ENCODE measurements at places on chromosomes 13 and 19.

GRCh38 chr13:34942732-34943435, 814 bp downstream of the NBEA start:
- peak; percentile 19 for DNase-seq

- DNase-seq: peak; percentile 91
Measured at GRCh38 chr13:77898097-77898496, 20.5 kb downstream of the EDNRB start.

GRCh38 chr13:98300956-98301641, 124.0 kb upstream of the RNF113B start:
- DNase-seq: peak; percentile 46

DNA sequence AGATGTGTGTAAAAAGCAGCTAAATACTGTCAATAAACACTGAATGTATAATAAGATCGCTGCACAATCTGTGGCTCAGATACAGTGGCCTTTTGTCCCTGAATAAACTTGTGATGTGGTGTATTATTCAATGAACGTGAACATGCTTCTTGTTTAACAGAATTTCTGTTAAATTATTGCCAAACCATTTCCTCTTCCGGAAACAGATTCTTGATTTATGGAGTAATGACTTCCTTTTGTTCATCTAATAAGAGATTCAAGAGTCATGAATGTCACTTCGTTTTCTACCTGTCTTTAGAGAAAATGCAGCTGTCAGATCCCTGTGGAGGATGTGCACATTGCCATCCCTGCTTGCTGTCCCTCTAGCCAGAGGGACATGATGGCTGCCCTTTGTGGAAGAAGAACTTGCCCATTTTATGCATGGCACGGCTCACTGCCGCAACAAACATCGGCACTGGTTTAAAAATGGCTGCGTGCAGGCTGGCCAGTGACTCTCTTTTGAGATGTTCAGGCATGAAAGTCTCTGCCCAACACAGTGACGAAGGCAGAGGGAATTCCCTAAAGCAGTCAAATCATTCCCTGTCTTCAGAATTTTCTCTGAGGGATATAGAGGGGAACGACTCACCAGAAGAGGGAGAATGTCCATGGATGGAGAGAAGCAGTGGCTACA, 3.1 kb upstream of the TNFSF13B start:
- DNase-seq: peak; percentile 26

GRCh38 chr19:47430041-47430802, 10.9 kb upstream of the MEIS3 start:
- DNase-seq: peak; percentile 42

- DNase-seq: no peak
Measured at GRCh38 chr19:11377756-11378155, 3.3 kb downstream of the SWSAP1 start.

DNA sequence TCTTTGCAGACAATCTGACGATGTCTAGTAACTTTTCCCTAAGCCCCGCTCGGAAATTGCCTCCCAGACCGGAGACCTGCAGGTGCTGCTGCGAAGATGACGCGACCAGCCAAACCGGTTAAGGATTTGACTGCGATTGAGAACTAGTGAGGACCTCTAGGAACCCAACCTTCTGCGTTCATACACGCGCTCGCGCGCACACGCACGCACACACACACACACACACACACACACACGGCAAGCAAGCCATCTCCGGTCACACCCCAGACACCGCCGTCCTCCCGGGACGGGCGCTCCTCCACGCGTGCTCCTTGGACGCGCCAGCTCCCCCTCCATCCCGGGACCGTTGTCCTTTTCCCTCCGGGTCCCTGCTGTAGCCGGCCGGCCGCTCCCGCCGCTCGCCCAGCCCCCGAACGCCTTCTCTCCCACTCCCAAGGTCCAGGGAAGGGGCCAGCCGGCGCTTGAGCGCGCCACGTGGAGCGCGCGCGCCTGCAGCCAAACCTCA, 1.2 kb downstream of the TBC1D4 start:
- peak; percentile 55 for DNase-seq

- DNase-seq: no peak
Measured at GRCh38 chr19:41701401-41702075, 6.9 kb upstream of the CEACAM5 start.

DNA sequence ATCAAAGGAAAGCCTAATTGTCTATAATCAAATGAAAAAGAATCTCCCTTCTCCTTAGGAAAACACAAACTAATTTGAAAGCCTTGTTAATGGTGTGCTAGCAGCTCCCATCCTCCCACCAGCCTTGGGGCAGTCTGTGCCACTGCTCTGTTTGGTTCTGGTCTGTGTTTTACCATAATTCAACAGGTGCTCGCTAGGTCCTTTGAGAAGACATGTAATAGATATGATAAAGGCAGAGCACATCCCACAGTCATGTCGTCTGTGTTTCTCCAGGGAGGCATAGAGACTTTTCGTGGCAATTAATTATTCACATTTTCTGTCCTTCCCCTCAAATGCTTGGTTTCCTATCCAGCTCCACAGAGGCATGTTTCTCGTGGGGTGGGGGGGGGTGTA, 23.8 kb downstream of the FAM124A start:
- no peak for DNase-seq

- DNase-seq: peak; percentile 70
Measured at GRCh38 chr19:6086068-6086788, 24.1 kb downstream of the RFX2 start.

DNA sequence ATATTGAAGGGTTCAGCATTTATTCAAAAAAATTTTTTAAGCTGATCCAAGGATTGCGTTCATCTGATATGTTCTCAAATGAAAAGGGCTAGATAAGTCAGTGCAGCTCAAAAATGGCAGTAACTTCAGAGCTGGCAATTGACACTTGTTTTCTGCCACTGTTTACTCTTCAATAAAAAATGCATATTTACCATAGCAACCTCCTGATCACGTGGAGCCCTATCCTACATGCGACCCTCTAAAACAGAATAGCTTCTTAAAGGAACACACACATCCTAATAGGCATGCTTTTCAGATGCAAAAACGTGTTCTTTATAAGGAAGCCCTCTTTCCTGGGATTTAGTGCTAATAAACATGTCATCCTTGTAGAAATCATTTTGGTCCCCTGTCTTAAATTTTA, 150.2 kb downstream of the ZNF536 start:
- no peak for DNase-seq

Measured in endothelial cell of umbilical vein (primary cell).